ENCODE measurements at places on chromosomes 13 and 19.
A peak's percentile ranks its signal among the peaks of the same experiment; 100 is the strongest.

GRCh38 chr19:22422211-22422610 is at the start of gene ZNF98:
Gene ZNF98, minus strand, starts transcription at chr19:22422346. Its CDS starts 122 bp downstream, at chr19:22422224.
- DNase-seq, result peak; percentile 49

DNA sequence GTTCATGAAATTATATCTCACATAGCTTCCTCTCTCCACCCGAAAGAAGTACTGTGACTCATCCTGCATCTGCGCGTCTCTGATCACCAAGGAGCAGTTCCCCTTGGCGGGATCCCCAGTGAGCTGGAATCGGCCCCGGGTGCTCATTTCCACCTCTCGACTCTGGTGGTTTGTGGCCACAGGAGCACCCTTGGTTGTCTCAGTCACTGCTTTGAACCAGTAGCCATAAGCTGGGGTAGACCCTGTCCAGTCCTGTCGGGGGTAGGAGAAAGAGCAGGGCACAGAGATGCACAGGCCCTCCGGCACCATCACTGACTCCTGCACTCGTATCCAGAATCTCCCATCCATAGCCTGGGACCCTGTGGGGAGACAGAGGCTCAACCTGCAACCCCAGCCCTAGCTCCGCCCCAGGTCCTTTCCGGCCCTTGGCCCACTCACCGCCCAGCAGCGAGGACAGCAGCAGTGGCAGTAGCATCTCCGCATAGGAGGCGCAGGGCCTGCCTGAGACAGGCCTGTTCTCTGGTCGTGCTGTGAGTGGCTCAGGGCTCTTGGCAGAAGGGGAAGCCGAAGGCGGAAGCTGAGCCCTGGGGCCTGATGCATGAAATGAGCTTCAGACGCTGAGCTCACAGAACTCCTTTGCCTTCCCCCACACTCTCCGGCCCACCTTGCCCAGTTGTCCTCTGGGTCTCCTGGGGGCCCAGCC is at the start of gene SIGLEC10:
Gene SIGLEC10, minus strand, starts transcription at position 536 of the 703 bp plus-strand sequence. Its CDS starts 61 bp downstream, at position 475.
- DNase-seq, result no peak

DNA sequence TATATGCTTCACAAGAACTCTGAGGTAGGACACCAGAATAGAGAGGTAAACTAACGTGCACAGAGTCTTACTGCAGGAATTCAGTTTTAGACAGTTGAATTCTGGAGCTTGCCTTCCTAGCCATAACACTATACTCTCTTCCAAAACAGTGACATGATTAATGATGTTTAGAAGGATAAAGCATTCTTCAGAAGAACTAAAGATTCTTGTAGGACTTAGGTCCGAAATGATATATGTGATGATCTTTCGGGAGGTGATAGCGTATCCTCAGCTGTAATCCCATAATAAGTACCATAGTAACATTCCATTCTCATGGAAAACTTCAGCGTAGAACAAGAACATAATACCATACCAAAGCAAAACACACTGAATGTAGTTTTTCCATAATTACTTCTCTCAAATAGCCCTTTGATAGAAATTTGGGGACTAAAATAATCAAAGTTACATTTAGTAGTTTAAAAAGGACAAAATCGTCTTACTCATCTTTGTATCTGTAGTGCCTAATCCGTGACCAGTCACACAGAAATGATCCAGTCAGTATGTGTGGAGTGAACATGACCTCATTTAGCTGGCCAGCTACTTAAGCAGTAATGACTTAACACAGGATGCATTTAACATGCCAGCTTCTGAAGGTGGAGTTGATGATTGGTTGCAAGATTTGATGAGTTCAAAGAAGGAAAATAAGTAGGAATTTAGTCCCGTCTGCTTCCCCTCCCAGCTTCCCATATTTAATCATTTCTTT is 38.4 kb downstream of the PIBF1 start:
- no peak for DNase-seq

DNA sequence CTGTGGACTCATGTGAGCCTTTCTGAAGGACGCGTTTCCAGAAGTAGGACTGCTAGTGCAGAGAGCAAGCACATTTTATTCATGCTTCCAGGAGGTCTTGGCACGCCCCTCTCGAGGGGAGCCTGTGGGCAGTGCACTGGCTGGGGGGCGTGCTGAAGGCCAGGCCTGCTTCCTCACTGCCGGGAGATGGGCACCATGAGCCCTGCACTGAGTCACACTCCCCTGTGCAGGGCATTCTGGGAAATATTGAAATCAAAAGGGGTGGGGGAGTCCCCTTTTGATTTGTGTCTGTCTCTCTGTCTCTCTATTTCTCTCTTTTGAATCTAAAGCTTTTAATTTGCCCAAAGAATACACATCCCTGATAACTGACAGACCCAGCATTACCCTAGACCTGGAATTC is 34.0 kb downstream of the DPF1 start:
- DNase-seq, result no peak

GRCh38 chr19:39410017-39410830 is 2.2 kb upstream of the PLEKHG2 start:
- peak; percentile 31 for DNase-seq

GRCh38 chr19:39297931-39298634 is 1.9 kb downstream of the IFNL1 start:
- no peak for DNase-seq

GRCh38 chr13:47502166-47502565 is 498.9 kb downstream of the SUCLA2 start:
- no peak for DNase-seq

All from T1000 (cell line).